ENCODE measurements at places on chromosomes 6 and 20. TPM values are rescaled to one million over a fixed set of nuclear protein-coding genes. Genes with fewer than 3 reads are reported as not detected.

GRCh38 chr6:137000825-137001224, 43.9 kb downstream of the IL20RA start:
- DNase-seq, result no peak

GRCh38 chr20:14715400-14715799, 378.0 kb upstream of the FLRT3 start:
- peak; percentile 49 for DNase-seq

FNDC1 gene
- not detected for total RNA-seq

- no peak for DNase-seq
Measured at GRCh38 chr20:48705240-48706115, 122.3 kb downstream of the PREX1 start.

- DNase-seq, result no peak
Measured at GRCh38 chr6:164924674-164925073, 384.7 kb downstream of the C6orf118 start.

GRCh38 chr6:97524811-97525210, 241.8 kb upstream of the MMS22L start:
- peak; percentile 76 for DNase-seq

- DNase-seq, result no peak
Measured at GRCh38 chr20:24816907-24817306, 132.2 kb upstream of the CST7 start.

DNA sequence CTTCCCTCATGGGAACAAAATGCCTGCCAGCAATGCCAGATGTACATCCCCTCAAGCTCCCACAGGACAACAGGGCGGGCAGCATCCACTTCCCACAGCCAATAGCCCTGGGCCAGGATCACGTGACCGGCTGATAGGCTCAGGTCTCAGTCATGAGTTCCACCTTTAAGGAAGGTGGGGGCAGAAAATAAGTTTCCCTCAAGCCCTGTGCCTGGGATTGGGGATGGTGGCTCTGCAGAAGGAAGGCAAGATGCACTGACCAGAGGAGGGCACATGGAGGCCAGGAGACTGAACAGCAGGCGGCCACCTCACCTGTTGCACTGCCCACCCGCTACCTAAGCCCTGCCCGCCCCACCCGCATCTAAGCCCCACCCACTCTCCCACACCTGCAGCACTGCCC, 149.1 kb downstream of the BMP7 start:
- no peak for DNase-seq

DNA sequence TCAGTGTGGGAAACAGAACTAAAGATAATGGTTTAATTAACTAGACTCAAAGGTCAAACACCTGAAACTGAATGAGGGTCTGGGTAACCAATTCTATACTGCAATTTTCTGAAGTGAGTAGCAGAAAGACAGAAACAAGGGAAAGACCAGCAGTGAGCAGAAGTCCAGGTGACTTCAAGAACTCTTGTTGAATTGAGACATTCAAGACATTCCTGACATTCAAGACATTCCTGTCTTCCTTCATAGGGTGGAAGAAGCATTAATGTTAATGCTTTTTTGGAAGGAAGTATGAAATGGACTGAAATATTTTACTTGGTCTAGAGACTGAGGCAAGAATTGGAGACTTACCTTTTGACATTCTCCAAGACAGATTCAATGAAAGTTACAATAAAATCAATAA, 529.9 kb upstream of the MMS22L start:
- DNase-seq, result no peak

CSE1L gene
- 348 TPM for total RNA-seq

DNA sequence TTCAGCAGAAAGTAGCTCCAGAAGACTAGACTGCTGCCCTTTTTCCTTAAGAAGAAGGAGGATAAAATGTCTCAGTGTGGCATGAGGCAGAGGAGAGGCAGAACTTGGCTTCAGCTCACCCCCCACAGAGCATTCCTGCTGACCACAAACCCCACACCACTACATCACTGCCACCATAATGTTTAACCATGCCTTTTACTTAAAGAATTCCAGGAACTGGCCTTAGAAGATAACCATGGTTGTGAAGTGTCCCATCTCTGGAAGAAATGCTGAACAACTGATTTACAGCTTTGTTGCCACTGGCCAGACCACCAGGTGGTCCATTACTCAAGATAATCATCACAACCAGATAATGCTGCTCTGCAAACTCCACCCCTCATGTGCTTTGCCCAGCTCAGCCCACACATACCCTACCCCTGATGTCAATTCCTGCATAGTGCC, 154.1 kb downstream of the CD24 start:
- DNase-seq, result no peak

DNA sequence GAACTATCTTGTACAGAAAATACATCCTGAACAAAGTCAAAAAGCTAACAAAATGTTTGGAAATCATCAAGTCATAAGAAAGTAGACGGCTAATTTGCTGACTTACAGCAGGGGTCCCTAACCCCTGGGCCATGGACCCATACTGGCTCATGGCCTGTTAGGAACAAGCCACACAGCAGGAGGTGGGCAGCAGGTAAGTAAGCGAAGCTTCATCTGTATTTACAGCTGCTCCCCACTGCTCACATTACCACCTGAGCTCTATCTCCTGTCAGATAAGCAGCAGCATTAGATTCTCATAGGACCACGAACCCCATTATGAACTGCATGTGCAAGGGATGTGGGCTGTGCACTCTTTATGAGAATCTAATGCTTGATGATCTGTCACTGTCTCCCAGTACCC, 115.5 kb downstream of the CDK19 start:
- no peak for DNase-seq

NFYA gene
- total RNA-seq, result 34.8 TPM

DNA sequence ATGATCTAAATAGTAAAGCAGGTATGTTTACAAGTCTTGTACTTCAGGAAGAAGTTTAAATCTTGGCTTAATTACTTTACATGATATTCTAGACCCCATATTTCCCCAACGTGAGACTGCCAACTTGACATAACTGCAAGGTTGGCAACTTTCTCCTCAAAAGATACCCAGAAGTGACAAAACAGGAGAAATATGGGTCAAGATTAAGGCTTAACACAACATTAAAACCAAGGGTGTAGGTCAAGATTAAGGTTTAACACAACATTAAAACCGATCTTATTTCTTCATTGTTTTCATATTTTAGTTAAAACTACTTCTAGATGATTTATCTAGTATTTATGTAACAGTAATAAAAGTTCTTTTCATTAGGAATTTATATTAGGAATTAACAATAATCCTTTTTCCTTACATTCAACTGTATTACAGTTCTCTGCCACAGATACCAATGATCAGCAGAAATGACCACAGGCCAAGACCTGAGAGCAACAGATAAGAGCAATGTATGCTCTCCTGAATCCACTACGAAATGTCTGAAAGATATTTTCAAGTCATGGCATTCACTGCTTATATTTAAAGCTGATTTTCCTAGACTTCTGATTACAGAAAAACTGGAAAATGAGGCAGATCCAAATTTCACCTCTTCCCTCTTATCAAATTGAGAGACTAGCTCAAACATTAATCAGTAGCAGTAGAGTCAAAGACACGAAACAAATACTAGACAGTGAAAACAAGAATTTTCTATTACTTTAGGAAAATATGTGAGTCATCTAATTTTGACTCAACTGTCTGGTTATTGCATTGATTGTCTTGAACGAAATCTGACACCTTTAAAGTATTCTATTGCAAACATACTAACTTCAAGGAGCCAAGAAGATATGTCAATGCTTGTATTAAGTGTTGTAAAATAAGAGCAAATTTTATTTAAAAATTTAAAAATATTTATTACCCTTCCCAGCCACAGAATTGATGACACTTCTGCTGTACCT, 72.3 kb downstream of the RNGTT start:
- no peak for DNase-seq

DNA sequence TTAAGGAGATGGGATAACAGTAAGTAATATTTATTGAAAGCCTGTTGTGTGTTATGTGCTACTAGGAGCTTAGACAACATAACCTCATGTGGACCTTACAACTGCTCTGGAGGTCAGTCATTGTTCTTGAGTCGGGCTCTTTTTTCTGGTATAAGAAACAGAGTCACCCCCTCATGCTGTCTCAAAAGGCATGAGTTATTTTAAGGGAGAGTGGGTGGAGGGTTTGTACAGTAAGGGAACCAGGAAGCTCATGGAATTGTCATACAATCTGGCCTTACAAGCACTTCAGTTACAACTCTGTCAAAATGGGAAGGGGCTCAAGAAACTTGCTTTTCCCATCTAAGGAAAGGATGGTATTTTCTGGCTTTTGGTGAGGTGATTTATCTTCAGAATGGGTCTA, 16.5 kb upstream of the DSE start:
- no peak for DNase-seq

GRCh38 chr6:46796848-46797580, 3.8 kb downstream of the MEP1A start:
- DNase-seq, result no peak

GRCh38 chr6:160111806-160112205, 9.8 kb upstream of the SLC22A1 start:
- DNase-seq, result no peak

KCNQ5 gene
- 0.09 TPM for total RNA-seq

DNA sequence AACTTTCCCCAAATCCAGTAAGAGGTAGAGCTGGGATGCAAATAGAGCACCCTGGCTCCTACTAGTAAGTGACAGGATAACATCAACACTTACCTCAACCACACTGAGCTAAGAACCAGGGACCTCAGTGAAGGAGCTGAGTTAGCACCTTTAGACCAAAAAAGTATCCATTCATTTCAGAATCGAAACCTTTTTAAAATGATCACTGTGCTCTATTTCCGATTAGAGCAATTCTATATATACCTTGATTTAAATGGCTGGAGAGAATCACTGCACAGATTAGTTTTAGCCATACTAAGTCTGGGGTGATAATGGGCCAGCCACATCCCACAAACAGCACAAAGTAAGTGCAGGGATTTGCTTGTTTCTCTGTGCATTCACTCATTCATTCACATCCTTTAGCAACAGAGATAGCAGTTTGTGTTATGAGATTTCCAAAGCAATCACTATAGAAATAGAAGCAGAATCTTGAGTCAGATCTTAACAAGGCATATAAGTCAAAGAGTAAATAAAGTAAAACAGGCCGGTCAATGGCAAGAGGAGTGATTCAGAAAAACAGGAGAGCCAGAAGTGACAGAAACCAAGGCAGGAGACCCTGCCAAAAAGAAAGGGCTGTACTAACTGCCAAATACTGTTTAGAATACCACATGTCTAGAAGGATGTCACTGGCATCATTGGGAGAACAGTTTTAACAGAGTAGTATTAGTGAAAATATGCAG, 136.3 kb downstream of the KIF13A start:
- DNase-seq, result no peak

DNA sequence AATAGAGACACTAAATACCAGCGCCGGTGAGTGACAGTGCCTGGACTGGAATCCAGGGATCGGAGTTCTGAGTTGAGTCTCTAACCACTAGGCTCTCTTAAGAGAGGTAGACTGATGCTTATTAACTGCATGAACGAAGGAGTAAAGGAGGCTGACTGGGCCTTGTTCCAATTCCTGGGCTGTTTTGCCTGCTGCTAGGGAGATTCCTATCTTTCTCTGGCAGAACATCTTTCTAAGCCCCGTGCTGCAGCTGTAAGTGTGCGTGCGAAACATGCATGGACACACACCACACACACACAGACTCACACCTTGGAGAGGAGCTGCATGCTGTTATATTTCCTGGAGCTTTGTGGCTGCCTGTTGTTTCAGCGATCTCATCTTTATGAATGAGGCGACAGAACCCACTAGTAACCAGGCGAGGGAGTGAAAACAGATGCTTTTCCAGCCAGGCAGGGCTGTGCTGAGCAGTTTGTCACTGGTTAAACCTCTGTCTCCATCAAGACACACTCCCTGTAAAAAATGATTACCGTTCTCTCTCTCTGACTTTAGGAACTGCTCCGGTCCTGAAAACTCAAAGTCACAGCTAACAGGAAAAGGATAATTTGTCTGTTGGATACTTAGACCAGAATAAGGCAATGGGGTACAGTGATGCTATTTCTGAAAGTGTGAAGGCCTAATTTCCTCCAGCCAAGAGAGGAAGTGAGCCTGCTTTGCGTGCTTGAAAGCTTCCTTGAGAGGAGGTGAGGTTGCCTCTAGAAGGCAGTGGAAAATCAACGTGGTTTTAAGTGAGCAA, 157.4 kb upstream of the ZNF217 start:
- DNase-seq, result no peak

GRCh38 chr6:148747471-148748165, 788 bp downstream of the UST start:
- peak; percentile 84 for DNase-seq

BPIFB1 gene
- not detected for total RNA-seq

DNA sequence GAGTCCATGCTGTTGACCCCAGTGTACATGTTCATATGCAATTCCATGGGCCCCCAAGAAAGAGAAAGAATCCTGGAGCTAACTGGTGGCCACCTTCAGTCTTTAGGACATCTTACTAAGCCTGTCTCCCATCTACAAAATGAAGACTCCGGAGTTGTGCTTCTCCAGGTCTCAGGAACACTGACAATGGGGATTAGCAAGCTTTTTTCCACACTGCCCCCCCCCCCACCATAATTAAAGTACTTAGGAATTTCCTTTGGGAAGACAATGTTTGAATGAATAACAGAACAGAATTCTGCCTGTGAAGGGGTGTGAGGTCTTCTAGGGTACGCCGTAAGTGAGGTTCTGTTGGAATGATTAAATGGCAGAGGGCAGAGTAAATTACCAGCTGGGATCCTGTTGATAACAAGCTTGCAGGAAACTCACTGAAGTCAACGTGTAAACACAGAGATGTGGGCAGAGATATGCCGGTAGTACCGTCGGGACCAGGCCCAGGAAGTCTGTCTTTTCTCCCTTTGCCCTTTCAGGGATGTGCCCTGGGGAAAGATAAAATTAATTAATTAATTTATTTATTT, 63.1 kb downstream of the ANKRD6 start:
- peak; percentile 67 for DNase-seq

FAM162B gene
- total RNA-seq, result not detected

- no peak for DNase-seq
Measured at GRCh38 chr6:73866305-73866704, 170.3 kb downstream of the CD109 start.

- DNase-seq, result no peak
Measured at GRCh38 chr20:47603260-47603659, 101.6 kb downstream of the NCOA3 start.

CALHM4 gene
- total RNA-seq, result not detected

MPIG6B gene
- total RNA-seq, result not detected

DNA sequence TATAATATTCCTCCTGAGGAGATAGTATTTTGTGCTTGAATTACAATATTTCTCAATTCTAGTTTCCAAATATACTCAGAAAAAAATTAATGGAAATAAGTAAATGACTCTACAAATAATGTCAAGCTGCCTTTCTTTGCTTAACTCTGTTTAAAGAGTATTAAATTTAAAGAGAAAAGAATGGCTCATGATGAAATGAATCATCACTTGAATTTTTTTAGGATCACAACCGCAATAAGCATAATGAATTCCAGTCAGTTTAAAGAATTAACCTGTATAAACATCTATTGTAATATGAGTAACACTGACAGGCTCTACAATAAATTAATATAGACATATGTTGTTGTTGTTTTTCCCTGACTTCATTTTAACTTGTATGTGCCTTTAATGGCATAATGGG, 266.2 kb upstream of the ADGRB3 start:
- no peak for DNase-seq
